ENCODE measurements at places on chromosomes 7 and 10. TPM values are rescaled to one million over a fixed set of nuclear protein-coding genes. Genes with fewer than 3 reads are reported as not detected.
A peak's percentile ranks its signal among the peaks of the same experiment; 100 is the strongest.

Gene TAC1
- 2.8 TPM for total RNA-seq

Gene TWIST1
- total RNA-seq = 2.4 TPM

Gene IRF5
- total RNA-seq = 11.4 TPM

Gene ELN
- 0.39 TPM for total RNA-seq

Gene FZD1
- total RNA-seq = 3.2 TPM

Gene MBL2
- not detected for total RNA-seq

Gene MEOX2
- total RNA-seq = 12.6 TPM

Gene LIPN
- total RNA-seq = not detected

Gene FAM13C
- not detected for total RNA-seq

Gene CYP2E1
- total RNA-seq = 1.7 TPM

Gene OPN4
- not detected for total RNA-seq

- H3K4me3 ChIP-seq = no peak overlapping the region
- H3K27ac ChIP-seq = peak overlapping the region; percentile 80
- H3K27me3 ChIP-seq = no peaks in the 10 kb centered on the region
- peaks cover 15% of the 10 kb centered on the region for H3K36me3 ChIP-seq
- peaks cover 71% of the 10 kb centered on the region for H3K4me1 ChIP-seq
These were observed 46.2 kb upstream of the OSBPL3 start for GRCh38 chr7:25026156-25026555.

DNA sequence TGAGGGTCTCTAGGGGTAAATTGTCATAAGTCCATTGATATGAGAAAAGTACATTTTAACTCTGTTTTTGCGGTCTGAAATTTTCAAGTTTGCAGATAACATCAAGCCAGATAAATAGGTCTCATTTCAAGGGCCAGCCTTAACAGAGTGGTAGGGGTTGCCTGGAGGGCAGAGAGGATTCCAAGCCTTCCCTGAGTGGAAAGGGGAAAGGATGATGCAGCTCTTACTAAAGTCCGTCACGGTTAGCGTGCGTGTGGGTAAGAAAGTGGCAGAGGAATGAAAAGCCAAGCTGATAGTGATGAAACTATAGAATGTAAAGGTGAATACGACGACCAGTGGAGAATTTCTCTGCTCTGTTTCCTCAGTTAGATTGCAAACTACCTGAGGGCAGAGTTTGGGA, 71.6 kb downstream of the ADRA2A start:
- H3K36me3 ChIP-seq = no peaks in the 10 kb centered on the region
- DNase-seq = no peak
- H3K27ac ChIP-seq = no peak overlapping the region
- H3K4me3 ChIP-seq = no peak overlapping the region
- H3K27me3 ChIP-seq = peaks cover 15% of the 10 kb centered on the region

GRCh38 chr7:50727072-50727471, 55.6 kb downstream of the GRB10 start:
- DNase-seq = no peak
- H3K27ac ChIP-seq = no peak overlapping the region
- no peaks in the 10 kb centered on the region for H3K27me3 ChIP-seq
- H3K4me3 ChIP-seq = no peak overlapping the region
- H3K4me1 ChIP-seq = peaks cover 18% of the 10 kb centered on the region

GRCh38 chr7:107691716-107692115, 31.1 kb downstream of the SLC26A4 start:
- no peaks in the 10 kb centered on the region for H3K4me1 ChIP-seq
- no peak for DNase-seq
- no peak overlapping the region for H3K27ac ChIP-seq

GRCh38 chr10:92844746-92845145, 3.6 kb upstream of the EXOC6 start:
- H3K27me3 ChIP-seq = no peaks in the 10 kb centered on the region
- H3K36me3 ChIP-seq = peaks cover 17% of the 10 kb centered on the region
- no peak overlapping the region for H3K27ac ChIP-seq
- no peak for DNase-seq

DNA sequence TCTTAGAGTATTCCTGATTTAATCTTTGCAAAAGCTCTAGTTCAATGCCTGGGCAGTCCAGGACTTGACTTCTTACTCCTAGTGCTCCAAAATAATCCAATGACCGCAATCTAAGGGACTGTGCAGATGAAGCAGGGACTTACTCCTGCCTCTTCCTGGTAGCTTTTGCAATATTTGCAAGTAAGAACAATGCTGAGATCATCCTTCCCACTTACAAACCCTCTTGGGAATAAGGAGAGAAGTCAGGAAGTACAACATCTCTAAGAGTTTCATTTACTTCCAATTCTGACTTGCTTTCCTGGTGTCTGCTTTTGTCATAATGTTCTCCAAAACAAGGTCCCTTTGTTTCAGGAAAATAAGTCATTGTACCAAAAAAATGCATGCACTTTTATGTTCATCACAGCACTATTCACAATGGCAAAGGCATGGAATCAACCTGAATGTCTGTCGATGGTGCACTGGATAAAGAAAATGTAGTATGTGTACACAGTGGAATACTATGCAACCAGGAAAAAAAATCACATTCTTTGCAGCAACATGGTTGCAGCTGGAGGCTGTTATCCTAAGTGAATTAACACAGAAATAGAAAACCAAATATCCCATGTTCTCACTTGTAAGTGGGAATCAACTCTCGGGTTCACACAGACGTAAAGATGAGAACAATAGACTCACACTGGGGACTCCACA, 7.1 kb upstream of the KCNMA1 start:
- H3K27ac ChIP-seq = no peak overlapping the region
- H3K27me3 ChIP-seq = peaks cover 19% of the 10 kb centered on the region
- no peak overlapping the region for H3K4me3 ChIP-seq
- no peaks in the 10 kb centered on the region for H3K36me3 ChIP-seq
- no peak for DNase-seq

- H3K27ac ChIP-seq = no peak overlapping the region
- no peaks in the 10 kb centered on the region for H3K36me3 ChIP-seq
- no peak overlapping the region for H3K4me3 ChIP-seq
- H3K27me3 ChIP-seq = peaks cover 31% of the 10 kb centered on the region
These were observed 66.8 kb downstream of the ADAM12 start for GRCh38 chr10:126321440-126321839.

DNA sequence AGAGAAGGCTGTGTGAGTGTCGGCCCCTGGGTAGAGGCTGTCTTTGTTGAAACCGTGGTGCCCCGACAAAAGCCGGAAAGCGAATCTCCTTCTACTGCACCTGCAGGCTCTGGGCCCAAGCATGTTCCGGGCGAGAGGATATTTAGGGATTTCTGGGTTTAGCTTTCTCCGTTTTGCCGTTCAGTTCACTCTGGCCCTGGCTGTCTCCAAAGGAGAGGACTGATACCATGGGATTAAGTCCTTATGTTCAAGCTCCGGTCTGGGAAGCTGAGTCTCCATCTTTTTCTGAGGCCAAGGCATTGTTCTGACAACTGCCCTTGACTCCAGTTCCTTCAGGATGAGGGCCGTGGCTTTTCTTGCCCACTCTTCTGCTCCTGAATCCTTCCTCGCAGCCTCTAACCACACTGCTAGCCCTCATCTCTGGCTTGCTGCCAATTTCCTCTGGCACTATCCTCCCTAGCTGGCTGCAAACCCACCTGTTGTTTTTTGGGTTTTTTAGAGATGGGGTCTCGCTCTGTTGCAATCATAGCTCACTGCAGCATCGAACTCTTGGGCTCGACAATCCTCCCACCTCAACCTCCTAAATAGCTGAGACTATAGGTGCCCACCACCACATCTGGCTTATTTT, 206.8 kb downstream of the SKIDA1 start:
- H3K27me3 ChIP-seq = no peaks in the 10 kb centered on the region
- peaks cover 35% of the 10 kb centered on the region for H3K4me1 ChIP-seq
- H3K4me3 ChIP-seq = no peak overlapping the region
- no peak overlapping the region for H3K27ac ChIP-seq
- DNase-seq = peak; percentile 31
- H3K36me3 ChIP-seq = no peaks in the 10 kb centered on the region

DNA sequence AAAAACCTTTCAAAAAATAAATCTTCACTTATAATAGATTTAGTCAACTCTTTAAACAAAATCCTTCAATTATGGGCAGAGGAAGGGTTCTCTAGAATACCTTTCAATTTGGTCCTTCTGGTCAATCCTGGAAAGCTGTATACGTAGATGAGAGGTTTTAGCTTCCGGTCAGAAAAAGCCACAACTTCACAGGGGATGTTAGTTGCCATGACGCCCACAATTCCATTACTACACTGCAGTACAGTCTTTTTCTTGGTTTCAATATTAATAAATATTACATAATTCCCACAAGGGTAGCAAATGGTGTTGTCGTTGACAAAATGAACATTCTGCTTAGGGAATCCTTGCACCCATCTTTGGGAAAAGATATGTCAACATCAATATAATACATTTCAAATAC, 1.7 kb downstream of the CFAP43 start:
- peaks cover 9% of the 10 kb centered on the region for H3K4me1 ChIP-seq
- no peak overlapping the region for H3K4me3 ChIP-seq
- H3K36me3 ChIP-seq = peaks cover 20% of the 10 kb centered on the region
- no peak overlapping the region for H3K27ac ChIP-seq
- peaks cover under 1% of the 10 kb centered on the region for H3K27me3 ChIP-seq

DNA sequence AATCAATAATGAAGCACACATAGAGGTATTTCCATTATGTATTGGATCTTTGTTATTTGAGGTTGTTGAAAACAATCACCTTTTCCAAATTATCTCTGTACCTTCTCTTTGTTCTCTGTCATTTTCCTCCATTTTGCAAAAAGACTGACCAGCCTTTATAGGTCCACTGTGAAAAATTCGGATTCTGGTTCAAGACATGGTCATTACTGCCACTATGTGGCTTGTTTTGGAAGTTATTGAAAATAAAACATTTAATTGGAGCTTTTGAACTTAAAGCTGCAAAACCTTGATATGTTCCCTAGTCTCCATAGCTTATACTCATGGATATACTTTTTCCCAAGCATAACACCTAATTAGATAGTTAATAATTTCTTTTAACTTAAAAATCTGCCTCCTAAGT, 1094.4 kb downstream of the NRG3 start:
- DNase-seq = no peak
- no peaks in the 10 kb centered on the region for H3K4me1 ChIP-seq
- no peak overlapping the region for H3K4me3 ChIP-seq
- H3K27me3 ChIP-seq = no peaks in the 10 kb centered on the region
- H3K36me3 ChIP-seq = no peaks in the 10 kb centered on the region
- no peak overlapping the region for H3K27ac ChIP-seq

DNA sequence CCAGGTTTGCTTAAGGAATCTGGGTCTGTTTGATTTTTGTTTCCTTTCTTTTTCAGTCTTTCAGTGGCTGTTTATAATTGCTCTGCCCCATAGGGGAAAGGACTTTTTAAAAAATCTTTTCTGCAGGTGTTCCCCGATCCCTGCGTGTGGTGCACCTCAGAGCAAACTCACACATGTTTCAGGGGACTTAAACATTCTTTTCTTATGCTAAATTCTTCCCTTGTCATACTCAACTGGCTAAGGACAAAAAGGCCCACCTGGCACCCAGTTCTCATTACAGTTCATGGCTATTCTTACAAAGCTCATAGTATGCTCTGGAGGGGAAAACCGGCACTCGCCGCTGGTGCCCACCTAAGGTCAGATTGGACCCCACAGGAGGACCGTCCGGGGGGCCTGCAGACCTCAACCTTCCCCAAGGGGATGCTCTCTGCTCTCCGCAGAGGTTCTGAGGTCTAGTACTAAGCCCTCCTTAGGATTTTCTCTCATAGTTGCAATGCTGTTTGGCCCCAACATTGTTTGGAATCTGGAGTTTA, 220.3 kb downstream of the HGF start:
- no peak overlapping the region for H3K4me3 ChIP-seq
- no peaks in the 10 kb centered on the region for H3K36me3 ChIP-seq
- H3K27me3 ChIP-seq = no peaks in the 10 kb centered on the region

DNA sequence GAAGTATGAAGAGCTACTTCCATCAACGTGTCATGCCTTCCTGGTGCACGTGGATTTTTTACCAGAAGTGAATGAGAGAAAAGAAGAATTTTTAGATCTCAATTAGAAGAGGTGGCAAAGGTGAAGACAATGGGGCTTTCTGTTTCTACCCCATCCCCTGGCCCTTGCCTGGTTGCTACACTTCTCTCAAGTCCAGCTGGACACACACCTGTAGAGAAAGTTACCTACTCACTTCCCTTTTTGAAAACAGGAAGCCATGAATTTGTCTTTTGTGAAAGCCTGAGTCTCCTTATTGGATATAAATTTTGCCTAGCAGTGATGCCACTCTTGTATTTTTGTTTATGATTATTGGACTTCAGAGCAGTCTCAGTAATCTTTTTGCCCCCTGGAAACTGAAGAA, 142.9 kb upstream of the AKR1E2 start:
- DNase-seq = no peak
- no peak overlapping the region for H3K4me3 ChIP-seq
- peak overlapping the region; percentile 98 for H3K27ac ChIP-seq
- H3K4me1 ChIP-seq = peaks cover 68% of the 10 kb centered on the region
- no peaks in the 10 kb centered on the region for H3K27me3 ChIP-seq

GRCh38 chr10:28184810-28185209, 118.1 kb downstream of the MPP7 start:
- no peak overlapping the region for H3K4me3 ChIP-seq
- no peaks in the 10 kb centered on the region for H3K36me3 ChIP-seq
- DNase-seq = no peak
- H3K27me3 ChIP-seq = no peaks in the 10 kb centered on the region
- H3K4me1 ChIP-seq = no peaks in the 10 kb centered on the region
- no peak overlapping the region for H3K27ac ChIP-seq

DNA sequence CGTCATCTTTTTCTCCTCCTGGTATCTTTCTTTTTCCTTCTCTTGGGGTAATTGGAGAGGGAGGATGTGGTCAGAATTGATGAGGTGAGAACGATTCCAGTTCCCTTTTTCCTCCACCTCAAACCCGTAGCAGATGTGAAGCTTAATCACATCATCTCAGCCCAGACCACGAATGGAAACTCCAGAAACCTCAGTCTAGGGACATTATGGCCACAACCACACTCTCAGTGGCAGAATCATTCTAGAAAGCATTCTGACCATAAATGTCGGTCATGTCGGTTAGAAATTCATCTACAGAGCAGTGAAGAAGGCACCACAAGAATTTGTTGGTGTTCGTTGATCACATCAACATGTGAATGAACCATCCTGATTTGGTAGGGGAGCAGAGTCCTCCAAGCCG, 78.7 kb downstream of the GATA3 start:
- DNase-seq = no peak
- peaks cover 4% of the 10 kb centered on the region for H3K36me3 ChIP-seq
- H3K27me3 ChIP-seq = no peaks in the 10 kb centered on the region
- H3K4me3 ChIP-seq = no peak overlapping the region

GRCh38 chr10:129179972-129180678, 286.9 kb upstream of the MGMT start:
- DNase-seq = no peak
- no peak overlapping the region for H3K27ac ChIP-seq
- H3K36me3 ChIP-seq = no peaks in the 10 kb centered on the region
- no peaks in the 10 kb centered on the region for H3K4me1 ChIP-seq
- no peaks in the 10 kb centered on the region for H3K27me3 ChIP-seq

DNA sequence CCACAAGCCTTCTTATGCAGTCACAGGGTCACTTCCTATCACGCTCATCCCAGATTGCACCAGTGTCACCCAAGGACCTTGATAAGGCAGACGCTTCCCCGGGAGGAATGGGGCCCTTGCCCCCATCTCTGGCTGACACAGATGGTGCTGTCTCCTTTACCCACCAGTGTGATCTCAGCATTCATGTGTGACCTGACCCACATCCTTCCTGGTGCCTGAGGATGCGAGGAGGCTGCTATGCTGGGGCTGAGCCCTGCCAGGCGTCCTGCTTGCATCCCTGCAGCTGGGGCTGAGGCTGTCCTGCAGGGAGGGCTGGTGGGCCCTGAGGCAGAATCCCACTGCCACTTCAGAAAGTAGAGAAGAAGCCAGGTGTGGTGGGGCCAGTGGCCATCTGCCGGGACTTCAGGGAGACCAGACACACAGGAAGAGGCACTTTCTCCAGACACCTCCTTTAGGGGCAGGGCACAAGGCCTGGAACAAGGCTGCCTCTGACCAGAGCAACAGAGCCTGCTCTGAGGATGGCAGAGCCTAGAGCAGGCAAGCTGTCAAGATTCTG, 35.3 kb downstream of the RASGEF1A start:
- no peak overlapping the region for H3K4me3 ChIP-seq
- peaks cover 5% of the 10 kb centered on the region for H3K4me1 ChIP-seq
- no peak overlapping the region for H3K27ac ChIP-seq
- H3K27me3 ChIP-seq = peaks cover 57% of the 10 kb centered on the region
